HS-5 (cell line): ENCODE measurements at places on chromosomes 11 and 22.

- DNase-seq, result no peak
Measured at GRCh38 chr11:72897506-72897905, 83.3 kb downstream of the ATG16L2 start.

DNA sequence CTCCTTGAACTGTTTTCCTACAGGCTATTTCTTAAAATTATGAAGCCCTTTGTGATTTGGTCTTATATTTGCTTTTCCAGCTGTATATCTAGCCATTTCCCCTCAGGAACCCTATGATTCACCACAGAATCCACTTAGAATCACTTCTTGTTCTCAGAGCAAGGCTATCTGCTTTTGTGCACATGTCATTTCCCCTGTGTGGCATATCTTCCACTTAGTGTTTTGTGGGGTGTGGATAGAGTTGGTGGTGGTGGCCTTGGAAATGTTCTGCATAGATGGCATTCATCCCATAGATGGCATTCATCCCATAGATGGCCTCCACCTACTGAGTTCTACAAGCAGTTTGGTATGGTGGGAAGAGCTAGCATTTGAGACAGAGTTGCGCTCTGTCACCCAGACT is 44.7 kb downstream of the SWAP70 start:
- DNase-seq, result no peak

GRCh38 chr22:20165913-20166312 is 15.1 kb upstream of the CCDC188 start:
- DNase-seq, result no peak

DNA sequence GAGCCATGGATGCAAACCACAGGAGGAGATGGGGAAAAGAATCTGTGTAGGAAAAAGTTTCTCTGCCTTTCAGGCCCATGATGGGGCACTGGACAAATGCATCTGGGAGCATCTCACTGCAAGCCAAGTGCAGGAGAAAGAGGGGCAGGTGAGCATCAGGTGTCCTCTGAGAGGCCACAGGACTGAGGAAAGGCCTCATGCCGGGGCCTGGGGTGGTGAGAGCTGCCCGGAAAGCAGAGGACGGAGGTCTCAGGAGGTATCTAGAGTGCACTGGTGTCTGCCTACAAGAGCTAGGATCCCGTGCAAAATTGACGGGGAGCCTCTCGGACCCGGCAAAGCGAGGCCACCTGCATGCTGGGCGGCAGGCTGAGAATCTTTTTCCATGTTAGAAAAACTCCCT is 73.9 kb downstream of the CTTN start:
- no peak for DNase-seq

- no peak for DNase-seq
Measured at GRCh38 chr11:134759274-134759673, 347.2 kb upstream of the B3GAT1 start.

DNA sequence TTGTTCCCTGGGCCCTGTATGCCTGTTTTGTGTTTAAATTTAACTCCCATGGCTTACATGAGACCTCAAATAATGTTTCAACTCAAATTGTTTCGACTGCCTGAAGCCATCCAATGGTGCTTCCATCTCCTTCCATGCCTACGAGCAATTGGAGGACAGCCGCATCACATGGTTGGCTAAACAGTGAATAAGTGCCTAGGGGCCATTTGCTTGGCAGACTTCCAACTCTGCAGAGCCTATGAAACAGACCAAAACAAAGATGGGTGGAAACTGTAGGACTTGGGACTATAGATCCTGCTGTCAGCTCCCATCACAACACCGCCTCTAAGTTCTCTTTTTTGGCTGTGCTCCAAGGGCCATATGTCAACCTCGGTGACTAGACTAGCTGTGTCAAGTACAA is 84.1 kb downstream of the PARVA start:
- no peak for DNase-seq

DNA sequence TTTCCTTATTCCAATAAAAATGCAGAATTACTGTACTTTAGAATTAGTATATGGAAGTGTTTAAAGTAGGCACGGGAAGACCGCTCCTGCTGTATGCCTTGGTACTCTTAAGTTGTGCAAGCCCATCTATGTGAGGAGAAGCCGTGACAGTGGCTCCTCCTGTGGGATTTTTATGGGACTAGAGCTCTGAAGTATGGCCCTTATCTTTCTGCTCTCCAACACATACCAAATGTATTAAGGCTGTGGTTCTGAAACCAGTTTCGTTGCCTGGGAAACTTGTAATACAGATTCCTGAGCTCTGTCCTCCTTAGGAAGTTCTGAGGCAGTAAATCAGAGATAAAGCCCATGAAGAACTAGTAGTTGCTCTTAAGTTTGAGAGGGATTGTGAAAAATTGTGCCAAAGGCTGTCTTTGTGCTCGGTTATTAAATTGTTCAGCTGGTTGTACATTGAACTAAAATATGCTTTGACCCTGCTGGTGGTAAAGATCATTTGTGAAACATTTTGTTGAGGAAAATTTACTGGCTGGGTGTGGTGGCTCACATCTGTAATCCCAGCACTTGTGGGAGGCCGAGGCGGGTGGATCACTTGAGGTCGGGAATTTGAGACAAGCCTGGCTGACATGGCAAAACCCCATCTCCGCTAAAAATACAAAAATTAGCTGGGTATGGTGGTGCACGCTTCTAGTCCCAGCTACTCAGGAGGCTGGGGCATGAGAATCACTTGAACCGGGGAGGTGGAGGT is 29.3 kb downstream of the RTN3 start:
- no peak for DNase-seq

GRCh38 chr11:100752371-100753171 is 65.5 kb downstream of the ARHGAP42 start:
- no peak for DNase-seq
